ENCODE measurements at places on chromosomes 16 and 17.

GRCh38 chr17:76830987-76831715 lies 37.1 kb upstream of the MGAT5B start:
- DNase-seq = no peak

DNA sequence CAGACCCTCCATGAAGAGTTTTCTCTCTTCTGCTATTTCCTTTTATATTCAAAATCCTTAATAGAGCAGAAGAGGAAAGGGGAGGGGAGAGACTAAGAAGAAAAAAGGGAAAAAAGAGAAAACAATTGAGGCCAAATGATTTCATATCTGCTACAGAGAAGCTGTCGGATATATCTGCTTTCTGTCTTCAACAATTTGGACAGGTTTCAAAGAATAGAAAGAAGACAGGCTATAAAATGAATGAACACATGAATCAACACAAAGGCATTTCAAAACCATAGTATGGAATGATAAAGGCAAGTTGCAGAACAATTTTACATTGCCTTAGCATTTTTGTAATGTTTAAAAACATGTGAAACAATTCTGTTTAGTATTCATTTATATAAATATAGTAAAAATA lies 4.7 kb upstream of the CMTR2 start:
- no peak for DNase-seq

GRCh38 chr17:14803826-14804225 lies 461.3 kb downstream of the PMP22 start:
- DNase-seq = no peak

GRCh38 chr17:65158041-65158440 lies 20.9 kb downstream of the RGS9 start:
- DNase-seq = no peak

DNA sequence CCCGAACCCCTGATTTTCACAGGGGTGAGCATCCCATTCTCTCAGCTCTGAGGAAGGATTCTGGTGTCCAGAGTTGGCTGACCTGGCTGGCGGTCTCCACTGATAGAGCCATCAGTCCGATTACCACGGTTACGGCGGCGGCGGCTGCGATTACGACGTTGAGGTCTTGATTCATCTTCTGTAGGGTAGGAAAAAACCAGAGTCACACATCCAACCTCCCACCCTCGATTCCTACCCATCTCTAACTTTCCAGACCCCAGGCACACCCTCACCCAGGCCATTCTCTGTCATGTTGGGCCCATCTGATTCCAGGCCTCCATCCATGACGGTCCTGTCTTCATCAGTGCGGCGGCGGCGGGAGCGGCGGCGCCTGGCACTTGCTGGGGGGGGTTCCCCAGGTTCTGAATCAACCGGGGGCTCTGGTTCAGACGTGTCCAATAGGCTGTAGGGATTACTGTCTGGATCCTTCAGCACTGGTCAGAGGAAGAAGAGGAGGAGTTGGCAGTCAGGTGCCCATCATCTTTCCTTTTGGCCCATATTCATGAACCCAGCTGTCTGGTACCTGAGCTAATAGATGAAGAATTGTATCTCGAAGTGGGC lies 2.6 kb upstream of the SOX15 start:
- no peak for DNase-seq

- no peak for DNase-seq
These were observed 202.9 kb upstream of the IRX3 start for GRCh38 chr16:54489225-54490111.

DNA sequence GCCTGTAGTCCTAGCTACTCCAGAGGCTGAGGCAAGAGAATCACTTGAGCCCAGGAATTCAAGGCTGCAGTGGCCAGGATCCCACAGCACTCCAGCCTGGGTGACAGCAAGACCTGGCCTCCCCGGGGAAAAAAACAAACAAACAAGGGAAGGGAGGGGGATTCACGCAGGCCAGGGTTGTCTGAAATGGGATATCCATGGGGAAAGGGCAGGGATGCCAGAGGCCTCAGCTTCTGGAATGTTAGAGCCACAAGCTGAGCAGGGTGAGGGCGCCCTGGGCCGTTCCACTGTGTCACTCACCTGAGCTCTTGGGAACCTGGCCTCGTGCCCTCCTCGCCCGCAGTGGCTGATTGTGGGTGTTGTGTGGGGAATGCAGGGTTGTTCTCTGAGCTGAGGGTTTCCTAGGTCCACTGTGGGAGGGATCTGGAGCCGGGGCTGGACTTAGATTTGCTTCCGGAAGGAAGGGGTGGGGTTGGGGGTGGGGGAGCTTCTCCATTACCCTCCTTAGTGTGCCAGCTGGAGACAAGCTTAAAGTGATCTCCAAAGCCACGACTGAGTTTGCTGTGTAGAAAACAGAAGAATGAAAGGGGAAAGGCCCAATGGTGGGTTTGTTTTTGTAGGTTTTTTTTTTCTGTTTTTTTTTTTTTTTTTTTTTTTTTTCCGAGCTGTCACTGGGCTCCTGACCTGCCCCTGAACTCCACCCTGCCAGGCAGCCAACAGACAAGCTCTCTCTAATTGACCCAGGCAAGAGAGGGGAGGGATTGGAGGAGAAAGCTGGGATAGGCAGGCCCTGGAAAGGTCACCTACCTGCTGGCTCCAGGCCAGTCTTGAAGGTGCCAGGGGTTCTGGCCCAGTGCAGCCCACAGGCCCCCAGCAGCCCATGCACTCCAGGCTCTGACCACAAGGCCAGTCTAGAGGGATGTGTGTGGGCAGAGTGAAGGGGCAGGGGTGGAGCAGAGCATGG lies at the start of gene SULT1A1:
Gene SULT1A1, minus strand, starts transcription at position 414 of the 964 bp plus-strand sequence. CDS start 1,189 bp downstream, outside the sequence.
- no peak for DNase-seq

- no peak for DNase-seq
These were observed 11.0 kb downstream of the KRT32 start for GRCh38 chr17:41456204-41456603.

DNA sequence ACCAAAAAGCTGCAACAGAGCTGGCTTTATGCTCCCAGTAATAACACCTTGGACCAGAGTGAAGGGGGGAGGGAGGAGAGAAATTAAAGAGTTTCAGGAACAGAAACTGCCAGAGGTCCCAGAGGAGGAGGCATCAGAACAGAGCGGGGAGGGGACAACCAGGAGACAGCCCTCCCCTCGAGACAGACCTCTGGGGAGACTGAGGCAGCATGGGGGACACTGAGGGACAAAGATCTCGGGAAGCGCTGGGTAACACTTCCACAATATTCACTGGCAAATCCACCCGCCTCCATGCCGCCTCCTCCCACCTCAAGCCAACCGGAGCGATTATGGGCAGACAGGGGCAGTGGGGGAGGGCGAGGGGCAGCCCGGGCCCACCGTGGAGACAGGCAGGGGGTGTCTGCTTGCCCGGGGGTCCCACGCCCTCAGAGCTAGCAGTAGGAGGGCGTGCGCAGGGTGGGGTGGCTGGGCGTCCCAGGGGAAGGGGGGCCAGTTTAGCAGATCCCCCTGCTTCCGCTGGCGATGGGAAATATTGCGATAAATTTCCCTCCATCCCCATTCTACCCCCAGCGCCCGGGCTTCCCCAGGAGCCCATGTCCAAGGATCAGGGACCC lies 1.2 kb downstream of the PCGF2 start:
- no peak for DNase-seq

DNA sequence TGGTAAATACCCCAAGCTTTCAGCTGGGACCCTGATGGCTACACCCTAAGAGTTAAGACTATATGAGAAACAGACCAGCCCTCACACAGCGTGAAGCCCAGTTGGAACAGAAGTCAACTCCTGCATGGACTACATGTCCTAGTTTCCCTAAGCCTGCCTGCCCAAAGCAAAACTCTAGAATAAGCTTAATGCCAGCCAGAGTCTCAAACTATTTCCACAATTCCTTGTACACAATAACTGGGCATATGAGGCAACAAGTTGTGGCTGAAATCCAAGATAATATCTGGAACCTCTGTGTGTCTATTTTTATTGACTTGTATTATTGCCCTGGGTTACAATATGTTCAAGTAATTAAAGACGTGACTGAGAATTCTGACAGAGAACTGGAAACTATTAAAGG lies 19.4 kb downstream of the MYH10 start:
- DNase-seq = no peak

DNA sequence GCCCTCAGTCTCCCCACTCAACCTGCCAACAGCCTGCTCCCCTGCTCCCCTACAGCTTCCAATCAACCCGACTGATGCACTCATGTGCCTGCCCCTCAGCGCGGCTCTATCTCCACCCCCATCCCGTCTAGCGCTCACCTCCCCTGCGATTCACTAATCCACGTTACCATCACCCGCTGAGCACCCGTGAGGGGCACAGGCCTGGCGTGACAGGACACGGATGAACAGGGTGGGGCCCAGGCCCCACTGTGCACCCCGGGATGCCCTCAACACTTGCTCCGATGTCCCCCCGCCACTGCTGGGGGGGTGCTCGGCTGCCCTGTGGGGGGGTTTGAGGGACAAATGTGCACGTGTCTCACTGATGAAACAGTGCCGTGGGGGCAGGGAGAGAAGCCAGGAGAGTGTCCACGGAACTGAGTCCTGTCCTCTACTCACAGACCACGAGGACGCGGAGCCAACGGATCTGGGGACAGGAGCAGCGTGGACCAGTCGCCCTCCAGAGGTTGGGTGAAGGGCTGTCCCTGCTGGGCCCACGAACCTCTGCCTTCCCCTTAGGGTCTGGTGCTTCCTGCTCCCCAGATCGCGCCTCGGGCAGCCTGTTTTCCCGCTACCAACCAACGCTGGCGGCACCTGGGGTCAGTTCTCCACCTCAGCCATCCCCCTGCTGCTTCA lies 66.7 kb downstream of the RPH3AL start:
- DNase-seq = no peak

- DNase-seq = no peak
These were observed 1.8 kb downstream of the TMEM95 start for GRCh38 chr17:7356756-7357155.

- DNase-seq = no peak
These were observed 287.8 kb downstream of the UTP18 start for GRCh38 chr17:51548125-51548524.
